NCI-H774 (cell line): ENCODE measurements at places on chromosomes 3 and 15.
A peak's percentile ranks its signal among the peaks of the same experiment; 100 is the strongest.

GRCh38 chr3:52600258-52600657 is 63.9 kb downstream of the UQCC5 start:
- no peak for DNase-seq

DNA sequence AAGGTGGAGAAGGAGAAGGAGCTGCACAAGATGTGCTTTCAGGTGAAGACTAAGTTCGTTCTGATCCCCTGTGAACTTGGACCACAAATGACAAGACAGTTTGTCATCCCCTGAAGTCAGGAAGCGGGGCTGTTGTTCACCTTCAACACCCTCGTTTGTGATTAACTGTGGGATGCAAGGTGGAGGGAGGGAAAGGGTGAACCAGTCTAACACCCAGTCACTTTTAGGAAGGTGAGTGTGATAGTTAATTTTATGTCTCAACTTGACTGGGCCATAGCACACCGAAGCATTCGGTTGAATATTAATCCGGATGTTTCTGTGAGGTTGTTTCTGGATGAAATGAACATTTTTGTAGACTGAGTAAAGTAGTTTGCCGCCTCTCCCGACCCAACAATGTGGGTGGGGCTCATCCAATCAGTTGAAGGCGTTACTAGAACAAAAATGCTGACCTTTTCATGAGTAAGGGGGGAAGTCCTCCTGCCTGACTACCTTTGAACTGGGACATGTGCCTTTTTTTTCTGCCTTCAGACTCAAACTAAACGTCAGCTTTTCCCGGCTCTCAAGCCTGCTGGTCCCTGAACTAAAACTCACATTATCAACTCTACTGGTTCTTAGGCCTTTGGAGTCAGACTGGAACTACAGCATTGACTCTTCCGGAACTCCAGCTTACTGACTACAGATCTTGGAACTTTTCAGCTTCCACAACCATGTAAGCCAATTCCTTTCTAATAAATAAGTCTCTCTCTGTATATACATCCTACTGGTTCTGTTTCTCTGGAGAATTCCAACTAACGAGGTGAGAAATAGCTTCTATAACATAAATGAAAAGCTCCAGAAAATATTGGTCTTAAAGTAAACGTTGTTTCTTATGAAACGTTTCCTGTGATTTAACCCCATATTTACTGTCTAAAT is 264.0 kb upstream of the SLITRK3 start:
- no peak for DNase-seq

DNA sequence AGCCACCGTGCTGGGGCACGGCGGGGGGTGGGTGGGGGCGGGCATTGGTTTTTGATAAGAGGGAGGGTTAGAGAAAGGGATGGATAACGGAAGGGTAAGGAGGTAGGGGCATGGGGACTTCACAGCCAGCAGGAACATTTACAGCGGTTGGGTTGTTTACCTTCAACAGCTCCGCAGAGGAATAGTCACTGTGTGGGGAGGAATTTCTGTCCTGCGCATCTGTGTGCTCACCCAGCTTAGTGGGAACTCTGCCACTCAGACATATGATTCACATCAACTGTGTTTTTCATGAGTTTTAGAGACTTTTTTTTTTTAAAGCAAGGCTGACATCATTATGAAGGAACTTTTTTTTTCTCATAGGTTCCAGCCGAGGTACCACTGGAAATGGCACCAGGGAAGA is 19.6 kb downstream of the CHRD start:
- DNase-seq: no peak

GRCh38 chr3:47163169-47164006 is 525 bp downstream of the SETD2 start:
- no peak for DNase-seq

- DNase-seq: peak; percentile 30
Observed at GRCh38 chr15:89912674-89913396, at the start of gene ARPIN. ARPIN (minus strand) TSS chr15:89912952; CDS start chr15:89912835, 117 bp downstream.

GRCh38 chr15:27017168-27017809 is 46.3 kb downstream of the GABRG3 start:
- peak; percentile 37 for DNase-seq

DNA sequence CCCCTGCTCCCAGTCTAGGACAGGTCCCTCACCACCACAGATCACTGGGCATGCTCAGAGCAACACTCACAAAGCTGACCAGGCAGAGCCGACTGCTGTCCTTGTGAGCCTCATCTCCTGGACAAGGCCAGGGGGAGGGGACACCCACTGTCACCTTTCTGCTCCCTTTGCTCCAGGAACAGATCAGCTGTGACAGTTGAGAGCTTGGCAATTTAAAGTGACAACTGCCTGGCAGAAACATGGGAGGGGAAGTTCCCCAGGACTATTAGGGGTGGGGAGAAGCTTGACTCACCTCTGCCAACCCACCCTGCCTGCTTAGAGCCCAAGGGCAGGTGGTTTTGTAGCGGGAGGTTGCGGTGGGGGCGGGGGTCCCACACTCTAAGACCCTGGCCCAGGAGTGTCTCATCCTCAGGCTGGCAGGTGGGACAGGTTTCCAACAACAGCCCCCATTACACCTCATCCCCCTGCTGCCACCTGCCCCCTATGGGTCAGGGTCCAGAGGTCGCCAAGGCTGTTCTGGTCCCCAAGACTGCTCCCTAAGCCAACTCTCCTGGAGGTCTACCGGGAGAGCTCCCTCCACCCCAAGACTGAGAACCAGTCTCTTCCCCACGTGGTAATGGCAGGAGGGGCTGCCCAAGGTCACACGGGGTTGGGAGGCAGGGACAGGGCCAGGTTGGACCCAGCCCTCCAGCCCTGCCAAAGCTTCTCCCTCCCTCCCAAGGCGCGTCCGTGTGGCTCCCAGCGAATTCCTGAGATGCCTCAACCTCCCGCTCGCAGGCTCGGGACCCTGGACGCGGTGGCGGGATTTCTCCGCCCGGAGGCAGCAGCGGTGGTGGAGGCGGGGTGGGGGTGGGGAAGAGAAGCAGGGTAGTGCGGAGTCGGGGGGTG is 80.4 kb downstream of the IQSEC1 start:
- DNase-seq: no peak

GRCh38 chr3:164155400-164155799 is 922.9 kb downstream of the SI start:
- DNase-seq: no peak

- DNase-seq: no peak
Observed at GRCh38 chr3:136939489-136939888, 18.3 kb upstream of the IL20RB start.

DNA sequence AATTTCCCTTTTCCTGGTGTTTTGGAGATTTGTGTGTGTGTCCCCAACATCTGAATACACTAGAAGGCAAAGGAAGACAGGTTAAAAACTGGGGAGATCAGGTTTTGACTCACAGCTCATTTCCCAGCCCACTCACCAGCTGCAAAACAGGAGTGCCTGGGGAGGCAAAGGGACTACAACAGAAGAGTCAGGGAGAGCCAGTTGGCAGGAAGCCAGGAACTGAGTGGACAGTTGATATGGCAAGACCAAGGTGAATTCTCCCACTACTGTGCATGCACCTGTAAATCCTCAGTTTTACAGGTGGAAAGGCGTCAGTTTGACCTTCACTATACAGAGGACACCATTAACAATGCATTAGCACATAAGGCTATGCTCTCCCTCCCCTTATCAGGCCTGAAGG is 901.5 kb upstream of the SEMA6D start:
- no peak for DNase-seq

DNA sequence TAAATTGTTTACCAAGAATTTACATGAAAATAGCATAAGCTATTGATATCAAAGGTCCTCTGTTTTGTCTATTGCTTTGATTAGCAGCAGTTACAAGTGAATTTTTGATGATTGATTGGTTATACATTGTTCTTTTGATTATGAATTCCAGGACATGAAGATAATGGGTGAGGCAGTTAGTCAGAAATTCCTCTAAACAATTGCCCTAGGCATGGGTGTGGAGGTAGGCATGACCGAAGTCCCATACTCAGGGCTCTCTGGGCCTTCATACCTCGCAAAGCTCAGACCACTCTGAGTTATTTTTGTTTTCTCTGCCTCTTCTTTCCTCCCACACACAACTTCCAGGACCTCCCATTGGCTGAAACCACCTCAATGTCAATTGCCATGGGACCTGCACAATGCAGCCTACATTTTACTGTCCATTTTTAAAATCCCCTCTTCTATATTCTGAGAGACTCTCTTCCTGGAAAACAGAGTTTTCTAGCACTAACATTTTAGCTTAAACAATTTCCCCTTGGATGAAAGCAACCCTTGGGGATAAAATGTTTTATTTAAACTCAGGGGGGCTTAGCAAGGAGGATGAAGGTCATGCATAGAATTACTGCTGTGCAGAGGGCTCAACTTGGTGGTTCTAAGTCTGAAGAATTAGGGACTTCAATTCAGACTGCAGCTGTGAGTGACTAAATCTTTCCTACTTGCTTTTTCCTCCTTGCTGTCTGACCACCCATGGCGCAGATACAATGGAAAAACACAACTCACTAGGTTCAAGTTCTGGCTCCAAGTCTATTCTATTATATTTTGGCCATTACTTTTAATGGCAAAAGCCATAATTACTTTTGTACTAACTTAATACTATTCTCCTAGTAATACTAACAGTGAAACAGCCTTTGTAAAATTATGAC is 594.8 kb downstream of the NTRK3 start:
- DNase-seq: no peak

GRCh38 chr3:104556372-104557078 is 810.2 kb upstream of the ALCAM start:
- no peak for DNase-seq

- peak; percentile 79 for DNase-seq
Observed at GRCh38 chr3:133136114-133137041, 98.2 kb downstream of the TMEM108 start.
